ENCODE measurements at places on chromosomes 2 and 18.

GRCh38 chr2:232516551-232516950, 3.6 kb upstream of the PRSS56 start:
- no peak for DNase-seq

GRCh38 chr18:48597671-48598070, 58.8 kb downstream of the CTIF start:
- DNase-seq, result no peak

DNA sequence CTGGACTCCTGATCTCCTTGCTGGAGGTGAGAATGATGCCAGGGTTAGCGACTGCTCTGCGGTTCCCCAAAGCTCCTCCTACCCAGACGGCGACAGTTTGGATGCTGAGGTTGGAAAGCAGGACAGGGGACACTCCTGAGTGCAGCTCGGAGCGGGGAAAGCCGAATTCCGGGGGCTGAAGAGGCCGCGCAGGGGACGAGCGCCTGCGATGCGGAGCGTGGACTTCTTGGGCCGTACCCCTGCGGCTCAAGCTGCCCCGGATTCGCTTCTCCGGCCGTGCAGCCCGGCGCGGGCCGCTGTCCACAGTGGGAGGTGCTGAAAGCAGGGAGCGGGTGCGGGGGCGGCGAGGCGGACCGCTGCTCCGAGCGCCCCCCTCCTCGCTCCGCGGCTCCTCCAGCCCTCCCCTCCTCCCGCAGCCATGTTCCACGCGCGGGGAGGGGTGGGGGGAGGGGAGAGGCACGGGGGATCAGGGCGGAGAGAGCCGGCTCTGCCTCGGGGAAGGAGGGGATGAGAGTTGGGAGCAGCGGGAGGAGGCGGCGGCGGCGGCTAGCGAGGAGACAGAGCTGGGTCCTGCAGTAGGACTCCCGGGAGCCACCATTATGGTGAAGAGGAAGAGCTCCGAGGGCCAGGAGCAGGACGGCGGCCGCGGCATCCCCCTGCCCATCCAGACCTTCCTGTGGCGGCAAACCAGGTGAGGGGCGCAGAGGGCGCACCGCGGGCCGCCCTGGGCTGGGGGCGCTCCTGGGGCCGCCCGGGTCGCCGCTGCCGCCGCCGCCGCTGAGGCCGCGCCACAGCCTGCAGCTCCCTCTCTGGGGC, at the start of gene UNC80:
UNC80 (plus strand) TSS at position 359 of the 816 bp plus-strand sequence; CDS start at position 600, 241 bp downstream.
- DNase-seq, result no peak

DNA sequence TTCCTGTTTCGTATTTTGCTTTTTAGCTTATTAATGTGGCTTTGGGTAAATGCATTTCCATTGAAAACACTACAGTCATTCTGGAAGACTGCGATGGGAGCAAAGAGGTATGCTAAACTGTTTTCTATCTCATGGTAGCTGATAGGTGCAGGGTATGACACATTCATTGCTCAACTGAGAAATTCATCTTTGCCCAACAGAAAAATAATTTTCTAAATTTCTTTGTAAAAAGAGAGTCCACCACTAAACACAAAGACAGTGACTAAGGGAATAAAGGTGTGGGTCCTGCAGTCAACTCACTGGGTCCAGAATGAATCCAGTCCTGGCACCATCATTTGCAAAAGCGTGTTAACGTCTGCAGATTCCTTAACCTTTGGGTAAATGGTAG, 19.9 kb downstream of the ERMN start:
- no peak for DNase-seq

DNA sequence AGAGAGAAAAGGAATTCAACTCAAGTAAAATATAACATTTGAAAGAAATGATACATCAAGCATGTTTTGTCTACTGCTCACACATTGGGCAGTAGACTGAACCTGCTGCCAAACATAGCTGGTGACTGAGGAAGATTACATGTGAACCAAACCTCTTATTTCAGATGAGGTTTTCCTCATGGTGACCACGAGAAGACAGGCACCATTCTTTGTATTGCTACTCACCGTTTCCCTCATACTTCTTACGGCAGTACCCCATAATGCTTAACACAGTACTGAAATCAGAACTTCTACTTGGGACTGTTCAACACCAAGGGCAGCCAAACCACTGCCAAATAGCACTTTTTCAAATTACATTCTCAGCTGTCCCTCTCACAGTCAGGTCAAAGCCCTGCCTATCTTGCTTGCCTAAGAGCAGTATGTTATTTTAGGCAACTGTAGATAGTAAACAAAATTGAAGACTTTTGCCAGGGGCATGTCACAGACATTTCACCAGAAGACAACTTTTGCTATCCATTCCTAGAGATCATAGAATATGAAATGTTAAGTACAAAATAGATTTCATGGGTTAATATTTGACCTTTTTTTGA, 167.1 kb upstream of the DOK6 start:
- no peak for DNase-seq

DNA sequence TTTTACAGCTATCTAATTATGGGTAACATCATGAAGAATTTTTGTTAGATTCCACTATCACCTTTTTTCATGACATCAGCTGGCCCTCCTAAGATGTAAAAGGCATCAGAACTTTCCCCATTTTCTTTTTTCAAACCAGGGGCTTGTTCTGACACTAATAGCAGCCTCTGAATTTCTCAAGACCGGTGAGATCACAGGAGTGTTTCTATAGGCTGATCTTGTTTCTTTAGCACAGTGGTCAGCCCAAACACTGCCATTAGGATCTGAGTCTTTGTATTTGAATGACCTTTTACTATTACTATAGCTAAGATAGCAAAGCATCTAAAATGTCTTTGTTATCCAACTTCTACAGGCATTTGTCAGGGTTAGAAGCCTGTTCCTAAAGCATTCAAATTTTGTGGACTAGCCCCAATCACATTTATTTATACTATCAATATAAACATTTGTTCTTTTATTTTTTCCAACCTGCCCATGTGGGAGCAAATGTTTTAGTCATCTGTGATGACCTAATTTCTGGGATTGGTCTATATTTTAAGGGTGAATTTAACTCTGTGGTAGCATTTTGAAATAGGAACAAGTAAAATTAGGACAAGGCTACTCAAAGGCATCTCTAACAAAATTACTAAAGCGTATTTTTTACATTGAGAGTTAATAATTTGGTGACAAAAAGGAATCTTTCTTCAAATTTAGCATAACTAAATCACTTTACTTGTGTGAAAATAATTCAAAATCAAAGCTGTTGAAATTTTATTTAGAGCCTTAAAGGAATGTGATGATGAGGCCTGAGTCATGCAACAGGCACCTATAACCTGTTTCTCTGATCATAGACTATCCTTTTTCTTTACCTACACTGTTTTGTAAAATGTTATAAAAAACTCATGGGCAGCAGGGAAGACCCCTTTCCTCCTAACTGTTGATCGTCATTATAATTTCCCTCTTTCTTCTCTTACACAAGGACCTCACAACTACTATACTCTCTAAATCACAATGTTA, 39.3 kb downstream of the ZAP70 start:
- DNase-seq, result no peak

GRCh38 chr2:164899121-164899520, 56.2 kb downstream of the SLC38A11 start:
- DNase-seq, result no peak

- DNase-seq, result no peak
These were observed 163.0 kb downstream of the FAM210A start for GRCh38 chr18:13563390-13563805.

DNA sequence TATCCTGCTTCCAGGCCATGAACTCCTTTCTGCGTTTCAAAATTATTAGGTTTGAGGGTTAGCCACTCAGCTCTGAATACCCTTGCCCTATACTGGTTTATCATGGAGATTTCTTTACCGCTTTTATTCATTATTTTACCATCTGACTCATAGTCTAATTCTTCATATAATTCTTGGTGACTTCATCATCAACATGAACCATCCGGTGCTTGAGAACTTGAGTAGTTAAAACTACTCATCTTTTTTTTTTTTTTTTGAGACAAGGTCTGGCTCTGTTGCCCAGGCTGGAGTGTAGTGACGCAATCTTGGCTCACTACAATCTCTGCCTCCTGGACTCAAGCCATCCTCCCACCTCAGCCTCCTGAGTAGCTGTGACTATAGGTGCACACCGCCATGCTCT, 94.2 kb upstream of the LHCGR start:
- DNase-seq, result no peak

DNA sequence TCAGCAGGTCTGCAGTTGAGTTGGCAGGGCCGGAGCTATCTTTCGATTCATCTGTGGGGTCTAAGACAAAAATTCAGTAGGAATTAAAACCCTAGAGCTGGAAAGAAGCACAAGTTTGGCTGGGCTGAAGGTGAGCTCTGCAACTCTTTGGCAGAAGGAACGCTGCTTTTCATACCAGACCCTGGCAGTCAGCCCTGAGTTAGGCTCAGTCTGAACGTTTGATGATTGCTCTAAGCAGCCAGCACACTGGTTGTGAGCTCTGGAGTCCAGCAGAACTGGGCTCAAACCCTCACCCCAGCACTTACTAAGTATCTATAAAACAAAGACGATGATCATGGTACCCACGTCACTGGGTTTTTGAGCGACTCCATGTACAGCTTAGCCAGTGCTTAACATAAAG, 192.5 kb downstream of the TNS1 start:
- DNase-seq, result no peak

- no peak for DNase-seq
These were observed 137.5 kb downstream of the LYPD6B start for GRCh38 chr2:149175956-149176355.

All from stimulated activated CD4-positive, alpha-beta T cell treated with anti-CD3 and anti-CD28 coated beads, TNF-alpha, amount 100 ng/mL, for 1 hour (primary cell).